ENCODE measurements at places on chromosomes 2 and 18. TPM values are rescaled to one million over a fixed set of nuclear protein-coding genes. Genes with fewer than 3 reads are reported as not detected.
A peak's percentile ranks its signal among the peaks of the same experiment; 100 is the strongest.

DNA sequence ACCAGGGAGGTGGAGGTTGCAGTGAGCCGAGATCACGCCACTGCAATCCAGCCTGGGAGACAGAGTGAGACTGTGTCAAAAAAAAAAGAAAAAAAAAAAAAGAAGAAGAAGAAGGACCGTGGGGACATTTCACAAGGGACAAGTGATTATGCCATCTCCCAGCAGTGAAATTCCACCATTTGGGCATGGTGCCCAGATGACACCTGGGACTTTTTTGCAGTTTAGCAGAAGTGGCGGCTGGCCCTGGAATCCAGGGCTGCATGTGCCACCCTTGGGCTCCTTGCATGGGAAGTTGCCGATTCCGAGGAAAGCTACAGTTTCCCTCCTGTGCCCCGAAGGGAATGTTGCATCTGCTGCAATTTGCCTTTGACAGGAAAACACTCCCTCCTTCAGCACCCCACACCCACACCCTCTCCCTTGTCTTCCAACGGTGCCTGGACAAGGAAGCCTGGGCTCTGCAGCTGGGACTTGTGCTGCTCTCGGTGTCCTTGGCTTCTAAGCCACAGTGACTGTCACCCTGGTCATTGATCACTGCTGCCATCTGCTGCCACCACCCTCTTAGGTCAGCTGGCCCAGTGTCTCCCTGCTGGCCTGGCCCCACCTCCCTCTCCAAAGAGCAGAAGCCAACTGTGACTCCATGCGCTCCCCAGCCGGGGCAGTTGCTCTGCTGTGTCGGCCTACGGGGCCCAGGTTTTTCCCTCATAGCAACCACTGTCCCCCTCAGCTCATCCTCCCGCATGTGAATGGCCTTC is 56.4 kb upstream of the LRRC30 start:
- no peak for DNase-seq

GRCh38 chr2:56132138-56132537 is 51.7 kb upstream of the CCDC85A start:
- no peak for DNase-seq

GRCh38 chr2:239230318-239231052 is 170.3 kb downstream of the HDAC4 start:
- DNase-seq = peak; percentile 68

- peak; percentile 80 for DNase-seq
Observed at GRCh38 chr2:219522111-219523030, 8.1 kb downstream of the ASIC4 start.

DNA sequence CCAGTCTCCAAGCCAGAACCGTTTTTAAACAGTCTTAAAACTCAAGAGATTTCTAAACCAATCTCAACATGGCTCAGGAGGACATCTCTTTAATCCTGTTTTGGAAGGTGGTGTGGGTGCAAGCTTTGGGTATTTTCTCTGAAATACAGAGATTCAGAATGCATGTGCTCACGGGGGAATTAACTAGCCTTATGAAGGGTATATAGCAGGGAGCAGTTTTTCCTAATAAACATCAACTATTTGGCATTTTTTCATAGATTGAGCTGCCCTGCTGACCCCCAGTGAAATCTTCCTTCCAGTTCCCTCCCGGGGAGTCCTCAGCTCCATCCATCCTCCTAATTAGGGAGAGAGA is 122.6 kb downstream of the SMAD7 start:
- DNase-seq = no peak

DNA sequence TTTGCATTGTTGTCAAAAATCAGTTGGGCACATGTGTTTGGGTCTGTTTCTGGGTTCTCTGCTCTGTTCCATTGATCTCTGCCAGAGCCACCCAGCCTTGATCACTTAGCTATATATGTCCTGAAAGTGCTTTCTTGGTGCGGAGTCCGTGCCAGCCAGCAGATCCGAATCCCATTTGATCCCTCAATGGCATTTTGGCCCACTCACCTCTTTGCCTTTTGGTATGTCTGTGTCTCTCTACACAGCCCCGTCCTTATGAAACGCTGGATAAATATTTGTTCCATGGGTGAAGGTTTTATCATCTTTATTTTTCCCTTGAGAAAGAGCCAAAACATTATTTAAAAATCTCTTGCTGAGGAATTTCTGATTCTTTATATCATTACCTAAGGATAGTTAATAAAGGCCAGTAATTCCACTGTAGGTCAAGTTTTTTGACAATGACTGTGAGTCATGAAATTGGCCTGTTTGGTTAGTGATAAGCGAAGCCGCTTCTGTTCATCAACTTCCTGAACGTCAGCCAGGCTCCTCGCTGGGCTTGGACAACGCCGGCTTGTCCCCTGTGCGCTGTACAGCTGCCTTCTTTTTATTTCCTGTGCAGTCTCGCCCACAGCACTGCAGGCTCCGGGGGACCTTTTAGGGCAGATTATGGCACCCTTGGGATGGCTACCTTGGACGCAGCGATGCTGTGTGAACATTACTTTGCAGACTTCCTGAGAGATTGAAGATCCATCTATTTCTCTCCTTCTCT is 24.9 kb downstream of the MTCL1 start:
- peak; percentile 75 for DNase-seq

GRCh38 chr2:233651430-233651829 is 15.2 kb downstream of the UGT1A10 start:
- DNase-seq = no peak

The LIMS3 gene
- total RNA-seq = 4.6 TPM

The SLC30A3 gene
- not detected for total RNA-seq

The B3GNT2 gene
- total RNA-seq = 25.1 TPM

The ADAM23 gene
- total RNA-seq = 2.1 TPM

The TSPYL6 gene
- not detected for total RNA-seq

The NEUROD1 gene
- not detected for total RNA-seq

Data from sigmoid colon (tissue), 7 donors.